ENCODE measurements at places on chromosomes 1 and 21.

- no peak for DNase-seq
These were observed 104.4 kb downstream of the PTPN14 start for GRCh38 chr1:214446772-214447556.

GRCh38 chr1:113930499-113931161, 1.5 kb downstream of the HIPK1 start:
- DNase-seq: peak; percentile 40

- peak; percentile 45 for DNase-seq
These were observed 188.6 kb downstream of the FCRL5 start for GRCh38 chr1:157363660-157364140.

DNA sequence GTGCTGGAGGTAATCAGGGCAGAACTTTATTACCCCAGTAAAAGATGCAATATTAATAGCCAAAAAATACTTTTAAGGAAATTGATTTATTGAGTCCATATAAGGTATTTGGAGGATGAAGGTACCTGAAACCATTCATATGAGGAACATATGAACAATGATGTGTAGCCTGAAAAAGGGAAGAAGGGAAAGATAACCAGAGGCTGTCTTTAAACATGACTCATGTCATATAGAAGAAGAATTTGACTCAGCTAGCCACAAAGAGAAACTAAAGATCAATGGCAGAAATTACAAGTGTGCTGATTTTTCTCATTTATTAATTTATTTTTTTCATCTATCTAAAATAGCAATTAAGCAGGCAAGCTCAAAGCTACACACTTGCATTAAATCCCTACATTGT, 136.2 kb upstream of the DUSP10 start:
- no peak for DNase-seq

DNA sequence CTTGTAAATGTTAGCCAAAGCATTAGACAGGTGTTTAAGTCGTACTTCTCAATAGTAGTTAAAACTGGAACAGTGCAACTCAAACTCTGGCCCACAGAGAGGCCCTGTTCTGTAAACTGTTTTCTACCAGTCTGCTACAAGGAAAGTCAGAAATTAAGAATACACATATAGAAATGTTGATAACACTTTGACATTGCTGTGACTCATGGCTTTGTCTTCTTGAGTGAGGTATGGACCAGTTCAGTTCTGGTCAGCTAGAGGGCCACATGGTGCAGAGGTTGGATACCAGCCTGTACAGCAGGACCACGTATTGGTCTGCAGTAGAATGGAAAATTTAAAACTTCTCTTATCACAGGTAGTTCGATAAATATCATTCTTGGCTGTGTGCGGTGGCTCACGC, 22.3 kb downstream of the ZBTB8B start:
- no peak for DNase-seq

DNA sequence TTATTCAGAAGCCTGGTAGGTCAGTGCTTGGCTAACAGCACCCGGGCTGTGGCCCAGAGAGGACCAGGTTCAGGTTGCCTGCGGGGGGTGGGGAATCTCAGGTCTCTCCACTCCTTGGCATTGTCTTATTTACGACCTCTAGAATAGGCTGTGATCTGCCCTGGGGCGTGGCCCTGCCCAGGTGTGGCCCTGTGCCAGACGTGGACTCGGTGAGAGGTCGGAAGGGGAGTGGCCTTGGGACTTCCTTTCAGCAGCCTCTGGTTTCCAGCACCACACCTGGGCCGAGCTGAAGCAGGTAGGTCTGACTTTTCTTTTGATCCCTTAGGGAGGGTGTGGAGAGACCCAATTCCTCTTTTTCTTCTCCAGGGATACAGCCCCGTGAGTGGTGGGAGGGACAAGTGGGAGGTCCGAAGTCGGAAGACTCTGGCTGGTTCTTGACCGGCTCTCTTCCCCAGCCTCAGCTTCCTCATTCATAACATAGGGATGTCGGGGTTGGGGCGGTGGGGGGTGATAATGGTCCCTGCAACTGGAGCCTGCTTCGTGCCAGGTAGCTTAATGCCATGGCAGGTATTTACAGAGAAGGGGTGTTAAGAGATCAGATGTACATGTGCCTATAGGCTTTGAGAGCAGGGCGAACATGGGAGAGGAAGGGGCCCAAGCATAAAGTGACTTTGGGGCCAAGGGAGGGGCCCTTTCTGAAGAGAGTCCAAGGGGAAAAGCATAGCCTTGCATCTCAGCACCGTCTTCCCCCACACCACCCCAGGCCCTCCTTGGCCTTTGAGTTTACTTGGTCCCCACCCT, 16.5 kb downstream of the ACOT11 start:
- DNase-seq: peak; percentile 93

GRCh38 chr1:205536759-205537361, 32.4 kb downstream of the CDK18 start:
- peak; percentile 86 for DNase-seq

DNA sequence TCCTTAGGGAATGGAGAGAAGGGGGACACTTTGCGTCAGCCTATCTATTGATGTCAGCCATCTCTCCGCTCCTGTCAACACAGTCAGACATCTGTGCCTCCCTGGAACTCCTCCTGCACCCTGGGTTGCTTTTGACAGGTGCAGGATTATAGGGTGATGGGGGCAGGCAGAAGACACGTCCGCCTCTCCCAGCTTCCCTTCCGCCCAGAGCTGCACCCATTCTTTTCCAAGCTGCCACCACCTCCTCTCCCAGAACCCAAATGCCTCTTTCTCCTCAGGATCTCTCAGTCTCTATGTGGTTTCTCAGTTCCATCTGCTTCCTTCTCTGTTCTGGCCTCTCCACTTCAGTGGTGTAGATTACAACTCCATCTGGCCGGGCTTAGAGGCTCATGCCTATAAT, 17.1 kb upstream of the KIF1B start:
- no peak for DNase-seq

DNA sequence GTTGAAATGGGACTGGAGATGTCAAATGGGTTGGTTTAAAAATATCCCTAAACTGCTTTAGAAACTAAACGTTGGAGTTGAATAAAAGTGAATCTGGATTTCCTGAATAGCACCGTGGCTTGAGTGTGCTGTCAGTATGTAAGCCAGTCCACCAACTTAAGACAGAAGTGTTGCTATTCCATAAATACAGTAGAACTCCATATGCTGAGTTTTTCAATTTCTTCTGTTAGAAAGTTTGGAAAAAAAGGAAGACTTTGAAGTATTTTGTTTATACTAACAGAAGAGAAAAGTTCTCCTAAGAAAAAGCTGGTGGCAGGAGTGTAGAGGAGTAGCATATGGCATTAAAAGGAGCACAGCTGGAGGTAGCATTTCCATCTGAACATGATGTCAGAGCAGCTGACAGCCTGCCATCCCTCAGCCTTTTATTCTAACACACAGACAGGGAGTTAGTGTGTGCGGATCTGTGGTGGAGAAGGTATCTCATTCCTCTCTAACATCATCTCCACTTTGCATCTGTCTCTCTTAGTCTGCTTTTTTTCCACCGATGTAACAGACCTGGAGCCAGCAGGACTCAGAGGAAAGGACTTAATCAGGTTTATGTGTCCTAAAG, at the start of gene ZBTB18:
TSS of gene ZBTB18 (plus strand) at position 449 of the 610 bp plus-strand sequence. CDS start at position 598, 149 bp downstream.
- no peak for DNase-seq

GRCh38 chr1:201405484-201405831, 6.3 kb upstream of the LAD1 start:
- peak; percentile 88 for DNase-seq

- DNase-seq: peak; percentile 6
These were observed 8.4 kb downstream of the C1orf226 start for GRCh38 chr1:162389971-162390370.

DNA sequence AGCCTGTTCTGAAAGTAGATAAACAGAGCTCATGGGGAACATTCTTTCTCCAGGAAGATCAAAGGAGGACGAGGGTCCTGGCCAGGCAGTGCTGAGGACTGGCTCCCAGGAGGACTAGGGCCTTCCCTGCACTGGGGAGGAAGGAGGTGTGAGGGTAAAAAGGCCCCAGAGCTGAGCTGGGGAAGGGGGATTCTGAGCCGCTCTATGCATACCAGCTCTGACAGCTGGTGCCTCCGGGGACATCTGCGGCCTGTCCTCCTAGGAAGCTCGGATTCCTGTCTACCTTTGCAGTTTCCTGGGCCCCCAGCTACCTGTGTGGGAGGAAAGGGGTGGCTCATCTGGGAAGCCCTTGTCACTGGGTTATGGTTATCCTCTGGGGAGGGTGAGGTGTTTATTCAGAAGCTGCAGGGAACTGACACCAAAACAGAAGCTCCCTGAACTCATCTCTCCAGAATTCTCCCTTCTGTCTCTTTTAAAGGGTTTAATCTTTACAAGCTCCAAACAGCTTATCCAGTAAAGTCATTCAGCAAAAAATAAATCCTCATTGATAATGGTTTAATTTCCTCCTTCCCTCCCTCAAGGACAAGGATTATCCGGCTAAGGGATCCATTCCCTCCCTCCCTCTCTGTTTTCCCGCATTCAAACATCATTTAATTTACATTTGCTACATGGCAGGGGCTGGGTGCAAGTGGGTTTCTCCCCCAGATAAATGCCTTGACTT, 31.0 kb downstream of the NENF start:
- no peak for DNase-seq

DNA sequence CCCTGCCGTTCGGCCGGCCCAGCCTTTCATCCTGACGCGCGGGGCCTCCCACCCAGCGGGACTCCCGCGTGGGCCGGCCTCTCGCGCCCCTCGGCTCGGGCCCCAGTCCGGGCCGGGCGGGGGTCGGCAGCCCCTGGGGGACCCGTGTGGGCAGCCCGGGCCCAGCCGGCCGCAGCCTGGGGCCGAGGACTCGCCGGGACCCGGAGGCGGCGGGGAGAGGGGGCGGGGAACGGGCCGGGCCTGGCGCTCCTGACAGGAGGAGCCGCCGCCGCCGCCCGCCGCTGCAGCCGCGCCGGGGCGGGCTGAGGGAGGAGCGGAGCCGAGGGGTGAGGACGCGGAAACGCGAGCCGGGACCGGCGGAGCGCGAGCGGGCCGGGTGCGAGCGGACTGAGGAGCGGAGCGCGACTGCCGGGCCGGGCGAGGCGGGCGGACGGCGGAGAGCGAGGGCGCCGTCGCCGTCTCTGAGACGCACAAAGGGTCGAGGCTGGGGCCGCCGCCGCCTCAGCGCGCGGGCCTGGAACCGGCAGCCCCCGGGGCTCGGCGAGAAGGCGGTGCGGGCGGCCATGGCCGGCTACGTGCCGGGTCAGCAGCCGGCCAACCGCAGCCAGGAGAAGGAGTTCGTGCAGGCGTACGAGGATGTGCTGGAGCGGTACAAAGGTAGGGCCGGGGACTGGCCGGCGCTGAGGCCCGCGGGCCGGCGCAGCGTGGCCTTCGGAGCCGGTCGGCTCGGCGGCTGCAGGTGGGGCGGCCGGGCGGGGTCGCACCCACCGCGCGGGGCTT, 79.1 kb downstream of the NDUFS5 start:
- DNase-seq: peak; percentile 86

DNA sequence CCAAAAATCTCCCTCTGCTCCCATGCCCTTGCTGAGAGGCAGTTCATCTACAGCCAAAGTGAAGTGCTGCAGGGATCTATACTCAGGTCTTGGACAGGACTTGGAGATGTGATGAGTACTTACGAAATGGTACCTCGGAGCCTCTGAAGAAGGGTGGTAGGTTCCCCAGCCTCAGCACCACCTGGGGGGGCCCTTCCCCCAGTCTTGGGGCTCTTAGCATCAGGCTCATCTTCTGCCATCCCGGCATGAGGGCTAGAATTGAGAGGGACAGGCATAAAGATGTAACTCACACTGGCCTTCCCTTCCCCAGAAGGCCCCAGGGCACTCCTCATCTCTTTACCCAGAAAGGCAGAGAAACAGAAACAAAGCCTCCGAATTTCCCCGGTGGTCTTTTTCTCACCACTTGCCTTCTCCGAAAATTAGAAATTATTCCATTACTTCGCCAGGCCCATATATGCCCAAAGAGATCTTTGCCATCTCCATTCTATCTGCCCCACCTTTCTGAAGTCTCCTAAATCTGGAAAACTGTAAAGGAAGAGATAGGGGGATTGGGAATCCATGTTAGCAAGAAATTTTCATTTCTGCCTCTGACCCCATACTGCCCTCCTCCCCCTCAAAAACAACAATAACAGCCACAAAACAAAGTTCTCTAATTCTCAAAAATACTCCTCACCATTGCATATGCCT, 827 bp downstream of the RFX5 start:
- no peak for DNase-seq

- no peak for DNase-seq
These were observed 85.1 kb upstream of the RHOU start for GRCh38 chr1:228650141-228650540.

- no peak for DNase-seq
These were observed 5.1 kb downstream of the IFI16 start for GRCh38 chr1:159014851-159015250.

DNA sequence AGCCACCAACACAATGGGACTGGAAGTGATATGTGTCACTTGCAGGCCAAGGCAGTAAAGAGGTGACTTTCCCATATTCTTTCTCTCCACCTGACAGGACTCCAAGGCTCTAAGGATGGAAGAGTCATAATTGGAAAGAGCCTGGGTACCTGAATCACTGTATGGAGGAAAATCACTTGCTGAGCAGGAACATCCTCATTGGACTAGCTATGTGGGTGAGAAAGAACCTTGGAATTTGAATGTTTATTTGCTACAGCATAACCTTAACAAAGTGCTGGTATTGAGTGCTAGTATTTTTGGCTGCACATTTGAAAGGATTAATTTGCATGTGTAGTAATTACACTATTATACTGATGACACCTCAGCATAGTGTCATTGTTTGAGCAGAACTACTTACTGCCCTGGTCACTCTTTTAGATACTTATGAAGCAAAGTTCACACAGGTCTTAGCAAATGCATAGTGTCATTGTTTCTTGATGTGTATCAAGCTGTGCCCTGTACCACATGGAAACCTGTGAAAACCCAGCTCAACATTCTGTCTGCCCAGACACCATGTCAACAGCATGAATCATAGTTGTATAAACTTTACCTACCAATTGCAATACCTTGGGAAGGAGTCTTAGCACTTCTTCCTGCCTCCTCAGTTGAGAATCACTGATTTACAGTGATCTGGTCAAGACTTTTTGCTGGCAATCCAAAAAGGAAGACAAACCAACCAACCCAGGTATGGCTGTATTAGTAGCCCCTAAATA, 5.1 kb upstream of the S100A10 start:
- no peak for DNase-seq

DNA sequence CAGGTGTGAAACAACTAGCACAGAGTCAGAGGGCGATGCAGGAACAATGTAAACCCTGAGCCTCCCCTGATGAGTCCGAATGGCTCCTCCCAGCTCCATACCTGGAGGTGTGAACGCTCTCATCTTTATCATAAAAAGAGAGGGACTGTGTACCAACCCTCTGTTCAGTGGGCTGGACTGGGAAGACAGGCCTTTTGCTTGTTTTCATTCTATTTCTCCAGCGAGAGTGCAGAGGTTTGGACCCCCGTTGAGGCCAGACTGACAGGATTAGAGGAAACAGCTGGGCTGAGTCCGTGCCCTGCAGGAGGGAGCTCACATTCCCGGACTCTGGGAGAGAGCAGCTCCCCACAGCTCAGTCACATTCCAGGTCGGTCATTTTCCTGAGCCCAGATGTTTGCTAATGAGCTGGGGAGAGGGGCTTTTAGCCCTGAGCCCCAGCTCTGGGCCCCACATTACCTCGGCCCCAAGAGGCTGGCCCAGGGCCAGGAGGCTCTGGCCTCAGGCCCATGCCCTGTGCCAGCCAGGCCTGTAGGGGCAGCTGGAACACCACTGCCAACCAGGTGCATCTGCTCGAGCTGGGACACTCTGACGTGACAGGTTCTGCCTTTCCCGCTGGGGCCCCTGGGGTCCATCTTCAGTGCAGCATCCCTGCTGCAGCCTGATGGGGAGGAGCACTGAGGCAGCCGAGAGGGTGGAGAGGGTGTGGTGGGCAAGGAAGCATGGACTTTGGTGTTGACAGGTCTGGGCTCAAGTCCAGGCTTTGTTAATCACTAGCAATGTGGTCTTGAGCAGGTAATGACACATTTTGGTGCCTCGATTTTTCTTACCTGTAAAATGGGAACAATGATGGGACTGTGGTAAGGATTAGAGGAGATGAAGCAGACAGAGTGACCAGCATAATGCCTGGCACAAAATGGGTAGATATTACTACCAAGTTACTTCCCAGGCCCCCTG, 3.5 kb upstream of the NBL1 start:
- DNase-seq: peak; percentile 90

Measured in left colon (tissue), 2 donors.